ENCODE measurements at places on chromosomes 3 and 15.

DNA sequence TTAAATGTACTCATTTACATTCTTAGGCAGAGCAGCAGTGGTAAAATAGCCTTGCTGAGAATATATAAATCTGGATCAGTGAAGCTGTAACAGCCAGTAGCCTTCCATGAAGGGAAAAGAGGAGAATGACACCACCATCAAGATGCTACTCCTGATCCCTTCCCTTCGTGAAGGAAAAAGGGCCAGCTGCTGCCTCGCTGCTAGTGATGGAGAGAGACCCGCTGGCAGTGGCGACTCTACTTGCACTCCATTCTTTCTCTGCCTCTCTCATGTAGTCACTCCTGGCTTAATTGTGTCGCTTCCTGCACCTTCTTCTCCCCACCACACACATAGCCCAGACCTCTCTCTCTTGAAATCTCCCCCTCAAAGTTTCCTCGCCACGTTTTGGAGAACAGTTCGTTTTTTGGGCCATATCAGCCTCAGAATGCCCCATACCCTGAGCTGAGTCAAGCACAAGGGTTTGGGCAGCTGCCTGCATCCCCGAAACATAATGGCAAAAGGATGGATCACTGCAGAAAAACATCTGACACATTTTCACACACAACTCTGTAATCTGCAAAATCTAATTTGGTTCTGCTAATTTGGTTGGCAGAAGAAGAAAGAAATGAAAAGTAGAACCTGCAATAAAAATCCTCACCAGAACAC lies 460.3 kb upstream of the IL12A start:
- no peak for DNase-seq

GRCh38 chr15:80776420-80777045 lies 2.6 kb upstream of the CEMIP start:
- peak; percentile 80 for DNase-seq

- DNase-seq = no peak
Observed at GRCh38 chr3:9066141-9066540, 102.9 kb upstream of the RAD18 start.

DNA sequence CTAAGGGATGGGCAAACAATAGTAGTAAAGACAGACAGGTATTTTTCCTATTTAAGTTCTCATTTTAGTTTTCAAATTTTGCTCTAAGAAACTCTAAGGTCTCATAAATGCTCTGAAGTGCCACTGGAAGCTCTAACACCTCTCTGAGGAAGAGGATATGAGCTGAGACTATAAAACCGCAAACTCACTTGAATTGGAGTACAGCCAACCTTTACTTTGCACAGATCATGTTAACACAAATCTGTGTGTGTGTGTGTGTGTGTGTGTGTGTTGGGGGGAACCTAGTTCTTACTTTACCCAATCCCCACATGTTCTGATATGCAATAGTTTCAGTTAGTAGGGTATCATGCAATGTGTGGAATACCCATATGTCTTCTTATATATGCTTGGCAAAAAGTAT lies 446.8 kb downstream of the CHL1 start:
- DNase-seq = no peak

DNA sequence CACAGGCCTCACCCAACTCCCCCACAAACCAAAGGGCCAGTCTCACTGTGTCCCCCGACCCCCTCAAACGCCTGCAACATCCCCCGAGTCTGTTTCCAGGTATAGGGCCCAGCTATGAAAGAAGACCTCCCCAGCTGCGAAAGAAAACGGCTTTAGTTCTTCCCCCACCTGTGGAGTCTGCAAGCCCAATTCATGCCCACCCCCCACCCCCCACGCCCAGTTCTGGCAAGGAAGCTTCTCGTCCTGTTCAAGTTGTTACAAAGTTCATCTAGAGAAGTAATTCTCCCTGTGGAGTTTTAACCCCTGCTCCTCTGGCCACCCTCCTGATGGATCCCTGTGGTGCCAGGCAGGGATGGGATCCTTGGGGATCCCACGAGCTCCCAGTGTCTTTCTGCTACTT lies 54.4 kb downstream of the CCDC66 start:
- DNase-seq = no peak

DNA sequence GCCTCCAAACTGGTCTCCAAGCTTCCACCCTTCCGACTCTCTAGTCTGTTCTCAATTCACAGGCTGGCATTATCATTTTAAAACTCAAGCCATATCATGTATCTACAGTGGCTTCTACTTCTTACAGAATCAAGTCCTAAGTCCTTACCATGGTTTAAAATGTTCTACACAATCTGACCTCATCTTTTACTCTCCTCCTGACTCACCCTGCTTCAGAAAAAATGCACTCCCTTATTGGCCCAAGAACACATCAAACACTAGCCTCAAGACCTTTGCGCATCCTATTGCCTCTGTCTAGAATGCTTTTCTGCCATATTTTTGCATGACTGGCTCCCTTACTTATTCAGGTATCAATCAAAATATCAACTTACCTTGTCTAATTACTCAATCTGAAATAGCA lies 11.0 kb downstream of the MRPL3 start:
- DNase-seq = no peak

DNA sequence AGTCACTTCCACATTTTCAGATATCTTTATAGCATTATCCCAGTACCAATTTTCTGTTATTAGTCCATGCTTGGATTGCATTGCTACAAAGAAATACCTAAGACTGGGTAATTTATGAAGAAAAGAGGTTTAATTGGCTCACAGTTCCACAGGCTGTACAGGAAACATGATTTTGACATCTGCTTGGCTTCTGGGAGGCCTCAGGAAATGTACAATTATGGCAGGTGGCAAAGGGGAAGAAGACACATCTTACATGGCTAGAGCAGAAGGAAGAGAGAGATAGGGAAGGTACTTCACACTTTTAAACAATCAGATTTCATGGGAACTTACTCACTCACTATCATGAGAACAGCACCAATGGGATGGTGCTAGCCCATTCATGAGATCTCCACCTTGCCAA lies 172.3 kb upstream of the GPR149 start:
- DNase-seq = no peak

Measured in muscle of arm (tissue), 14 donors.